Immature natural killer cell (primary cell): ENCODE measurements at places on chromosomes 3 and 15.

- DNase-seq, result no peak
Observed at GRCh38 chr3:38643592-38643991, 5.9 kb downstream of the SCN5A start.

DNA sequence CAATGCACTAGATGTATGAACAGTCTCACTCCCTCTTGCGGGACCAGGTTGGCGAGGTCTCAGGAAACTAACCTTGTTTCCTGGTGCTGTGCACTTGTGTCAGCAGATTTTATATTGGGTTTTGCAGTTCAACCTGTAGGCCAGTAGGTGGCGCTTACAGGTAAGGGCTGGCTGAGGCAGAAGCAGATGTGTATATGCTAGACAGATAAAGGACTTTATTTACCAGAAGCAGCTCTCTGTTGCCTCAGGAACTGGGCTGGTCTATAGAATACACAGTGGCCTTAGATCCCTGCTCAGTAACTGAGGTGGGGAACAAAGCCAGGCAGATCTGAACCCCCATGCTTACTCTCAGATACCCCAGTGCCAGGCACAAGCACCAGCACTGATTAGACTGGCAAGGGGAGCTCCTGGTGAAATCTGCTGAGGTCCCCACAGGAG is 296.8 kb downstream of the DOCK3 start:
- DNase-seq, result peak; percentile 70

DNA sequence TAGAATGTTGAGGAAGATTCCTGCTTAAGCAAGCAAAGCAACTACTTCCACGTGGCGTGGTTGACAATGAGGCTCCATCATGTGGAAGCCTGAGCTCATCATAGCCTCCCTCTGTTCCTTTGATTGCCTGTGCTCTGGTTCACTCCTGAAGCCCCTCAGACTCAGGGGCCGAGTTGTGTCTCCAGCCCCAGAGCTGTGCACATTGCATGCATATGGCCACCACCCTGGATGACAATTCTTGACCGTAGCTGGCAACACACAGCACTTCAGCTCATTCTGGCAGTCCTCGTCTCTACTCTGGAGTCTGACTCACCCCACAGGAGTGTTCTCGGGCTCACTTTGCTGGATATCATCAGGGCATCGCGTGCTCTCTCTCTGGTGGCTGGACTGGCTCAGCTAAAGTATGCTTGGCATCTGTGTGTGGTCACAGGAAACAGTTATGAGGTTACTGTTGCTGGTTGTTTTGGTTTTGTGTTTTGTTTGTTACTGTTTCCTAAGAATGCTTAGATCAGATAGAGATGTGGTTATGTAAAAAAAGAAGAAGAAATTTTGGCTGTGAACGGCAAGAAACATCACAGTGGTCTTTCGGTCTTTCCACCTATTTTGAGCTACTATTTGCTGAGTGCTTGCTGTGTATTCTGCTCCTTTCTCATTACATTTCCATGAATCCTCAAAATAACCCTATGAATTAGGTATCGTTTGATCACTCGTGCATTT is 41.6 kb upstream of the MRPS22 start:
- DNase-seq, result no peak

GRCh38 chr3:150128126-150128525 is 157.4 kb upstream of the PFN2 start:
- no peak for DNase-seq

DNA sequence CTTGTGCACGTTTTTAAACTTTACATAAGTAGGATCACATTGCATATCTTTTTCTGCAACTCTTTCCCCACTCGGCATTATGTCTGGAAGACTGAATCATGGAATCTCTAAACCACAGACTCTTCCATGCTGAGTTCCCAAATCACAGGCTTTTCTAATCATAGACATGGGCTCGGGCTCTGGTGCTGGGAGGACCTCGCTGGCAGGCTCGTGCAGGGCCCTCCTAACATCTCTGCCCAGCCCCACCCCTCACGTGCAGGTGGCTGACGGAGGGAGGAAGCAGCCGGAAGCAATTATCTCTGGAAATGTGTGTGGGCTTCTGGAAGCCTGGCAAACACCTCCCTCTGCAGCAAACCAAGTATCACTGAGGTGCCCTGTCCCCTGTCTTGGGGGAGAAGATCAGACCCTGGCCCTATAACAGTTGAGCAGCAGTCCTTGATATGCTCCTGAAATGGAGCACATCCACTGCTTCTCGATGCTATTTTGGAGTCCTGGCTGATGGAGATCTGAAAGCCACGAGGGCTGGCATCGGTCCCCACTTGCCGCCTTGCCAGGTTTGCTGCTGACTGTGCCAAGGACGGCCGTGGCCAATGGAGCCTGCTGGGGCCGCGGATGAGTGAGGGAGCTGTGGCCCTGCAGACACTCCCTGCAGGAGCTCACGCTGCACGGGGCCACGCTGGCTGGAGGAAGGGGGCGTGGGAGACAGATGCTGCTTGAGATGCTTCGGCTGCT is 4.4 kb upstream of the IQSEC1 start:
- no peak for DNase-seq

- DNase-seq, result no peak
Observed at GRCh38 chr3:135271177-135272025, 476.3 kb downstream of the EPHB1 start.

DNA sequence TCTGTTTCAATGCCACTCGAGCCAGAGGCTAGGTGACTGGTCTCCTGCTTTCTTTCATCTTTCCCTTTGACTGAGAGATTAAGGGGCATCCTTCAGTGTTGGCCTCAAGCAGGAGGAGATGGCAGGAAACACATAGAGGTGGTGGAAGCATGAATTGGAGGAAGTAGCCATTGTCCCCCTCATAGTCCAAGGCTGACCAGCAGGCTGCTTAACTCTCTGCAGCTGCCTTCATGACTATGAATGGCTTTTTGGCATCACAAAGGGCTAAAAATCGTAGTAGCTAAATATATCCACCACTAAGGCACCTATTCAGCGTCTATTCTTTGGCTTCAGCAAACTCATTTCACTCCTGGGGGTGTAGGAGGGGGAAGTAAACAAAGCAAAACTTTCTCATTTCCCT is 7.0 kb upstream of the FRMD4B start:
- no peak for DNase-seq

DNA sequence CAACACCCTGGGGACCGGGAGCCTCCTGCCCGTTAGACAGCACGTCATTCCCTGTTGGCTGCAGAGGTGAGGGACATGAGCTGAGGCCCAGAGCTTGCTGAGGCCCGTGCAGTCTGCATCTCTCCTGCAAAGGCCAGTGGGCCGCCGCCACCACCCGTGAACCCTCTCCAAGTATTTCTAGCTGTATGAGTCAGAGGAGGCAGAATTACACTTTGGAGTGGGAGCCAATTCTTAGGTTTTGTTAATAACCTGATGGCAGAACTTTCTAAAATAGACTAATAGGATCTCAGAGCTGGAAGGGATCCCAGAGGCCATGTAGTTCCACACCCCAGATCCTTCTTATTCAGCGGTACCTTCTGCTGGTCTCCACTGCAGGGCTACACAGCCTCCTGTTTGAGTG is 335.2 kb upstream of the CTDSPL start:
- no peak for DNase-seq

- DNase-seq, result no peak
Observed at GRCh38 chr3:143963946-143964345, 7.7 kb upstream of the DIPK2A start.

GRCh38 chr3:78562328-78562727 is 1205.5 kb downstream of the ROBO1 start:
- no peak for DNase-seq

- DNase-seq, result no peak
Observed at GRCh38 chr3:138203938-138204337, 16.8 kb downstream of the ARMC8 start.
